Chondrocyte (in vitro differentiated cells): ENCODE measurements at places on chromosomes 2 and 18. TPM values are rescaled to one million over a fixed set of nuclear protein-coding genes. Genes with fewer than 3 reads are reported as not detected.

The SOWAHC gene
- total RNA-seq = 13.2 to 14.7 TPM (median 14.2 TPM) in 3 replicates

The SLC19A3 gene
- total RNA-seq = 0.52 to 0.56 TPM in 2 of 3 replicates, not detected in the other

The MAIP1 gene
- 9.4 to 15.1 TPM (median 14.6 TPM) in 3 replicates for total RNA-seq

GRCh38 chr2:101790857-101791256 is 93.3 kb downstream of the MAP4K4 start:
- DNase-seq = no peak

DNA sequence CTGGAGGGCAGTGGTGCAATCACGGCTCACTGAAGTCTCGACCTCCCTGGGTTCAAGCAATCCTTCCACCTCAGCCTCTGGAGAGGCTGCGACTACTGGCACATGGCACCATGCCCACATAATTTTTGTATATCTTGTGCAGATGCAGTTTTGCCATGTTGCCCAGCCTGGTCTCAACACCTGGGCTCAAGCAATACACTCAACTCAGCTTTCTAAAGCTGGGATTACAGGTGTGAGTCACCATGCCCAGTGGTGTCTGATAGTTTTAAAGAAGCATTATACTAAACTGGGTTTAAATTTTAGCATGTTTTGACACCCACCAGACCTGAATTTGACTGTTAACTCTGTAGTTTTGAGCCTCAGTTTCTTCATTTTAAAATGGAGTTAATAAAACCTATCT is 109.4 kb upstream of the SLC38A11 start:
- no peak for DNase-seq
